GM13977 (cell line): ENCODE measurements at places on chromosomes 2 and 18.

DNA sequence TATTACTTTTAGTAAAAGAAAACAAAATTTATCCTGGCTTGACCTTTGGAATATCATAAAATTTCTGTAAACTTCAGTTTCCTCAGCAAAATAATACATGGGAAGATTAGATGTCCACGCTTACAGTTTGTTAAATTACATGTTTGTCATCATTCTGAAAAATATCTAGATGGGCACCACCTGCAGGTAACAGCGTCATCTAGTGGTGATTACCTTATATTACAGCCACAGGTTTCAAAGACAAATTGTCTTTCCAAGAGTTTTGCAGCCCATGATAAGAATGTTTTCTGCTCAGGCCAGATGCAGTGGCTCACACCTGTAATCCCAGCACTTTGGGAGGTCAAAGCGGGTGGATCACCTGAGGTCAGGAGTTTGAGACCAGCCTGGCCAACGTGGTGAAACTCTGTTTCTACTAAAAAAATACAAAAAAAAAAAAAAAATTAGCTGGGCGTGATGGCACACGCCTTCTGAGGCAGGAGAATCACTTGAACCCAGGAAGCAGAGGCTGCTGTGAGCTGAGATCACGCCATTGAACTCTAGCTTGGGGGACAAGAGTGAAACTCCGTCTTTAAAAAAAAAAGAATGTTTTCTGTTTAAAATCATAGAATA lies 96.3 kb upstream of the RASGRP3 start:
- DNase-seq, result no peak

GRCh38 chr2:241947401-241947800 lies 77.9 kb downstream of the RTP5 start:
- DNase-seq, result no peak

- no peak for DNase-seq
Measured at GRCh38 chr2:10258326-10258725, 44.4 kb upstream of the HPCAL1 start.

- DNase-seq, result no peak
Measured at GRCh38 chr2:216710551-216711301, 15.4 kb upstream of the IGFBP5 start.

DNA sequence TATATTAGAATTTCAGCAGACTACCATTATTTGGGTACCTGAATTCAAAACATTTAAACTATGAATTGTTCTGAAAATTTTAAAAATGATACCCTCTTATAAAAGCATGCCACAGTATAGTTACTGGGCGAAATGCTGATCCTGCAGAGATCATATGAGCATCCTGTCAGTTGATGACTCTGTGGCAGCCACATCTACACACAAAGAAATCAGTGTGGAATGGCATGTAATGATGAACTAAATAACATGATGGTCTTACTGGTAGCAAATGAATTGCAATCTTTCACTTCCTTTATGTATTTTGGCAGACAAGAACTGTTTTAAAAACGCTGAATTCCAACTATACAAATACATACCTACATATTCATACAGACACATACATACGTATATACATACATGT lies 38.3 kb downstream of the MRPS9 start:
- DNase-seq, result no peak

DNA sequence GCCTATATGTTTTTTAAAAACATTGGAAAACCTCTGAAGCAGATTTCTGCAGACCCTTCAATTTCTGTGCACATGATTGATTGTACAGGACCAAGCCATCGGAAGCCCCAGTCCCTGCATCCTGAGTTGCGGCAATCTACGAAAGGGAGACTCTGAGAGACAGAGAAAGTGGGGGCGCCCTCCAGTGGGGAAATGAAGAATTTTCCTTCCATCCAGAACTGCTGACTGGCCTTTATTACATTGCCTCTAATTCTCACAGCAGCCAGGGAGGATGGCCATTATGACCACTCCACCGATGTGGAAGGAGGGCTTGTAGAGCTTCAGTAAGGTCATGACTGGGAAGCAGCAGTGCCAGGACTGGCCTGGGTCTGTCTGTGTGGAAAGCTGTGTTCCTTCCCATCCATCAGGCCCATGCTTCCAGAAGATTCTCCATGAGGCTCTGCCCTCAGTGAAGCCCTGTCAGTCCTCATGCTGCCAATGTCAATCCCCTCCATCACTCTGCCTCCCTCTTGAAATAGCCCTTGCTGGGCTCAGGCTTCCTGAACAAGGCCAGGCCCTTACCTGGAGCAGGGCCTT lies 20.0 kb upstream of the RESP18 start:
- peak; percentile 76 for DNase-seq

DNA sequence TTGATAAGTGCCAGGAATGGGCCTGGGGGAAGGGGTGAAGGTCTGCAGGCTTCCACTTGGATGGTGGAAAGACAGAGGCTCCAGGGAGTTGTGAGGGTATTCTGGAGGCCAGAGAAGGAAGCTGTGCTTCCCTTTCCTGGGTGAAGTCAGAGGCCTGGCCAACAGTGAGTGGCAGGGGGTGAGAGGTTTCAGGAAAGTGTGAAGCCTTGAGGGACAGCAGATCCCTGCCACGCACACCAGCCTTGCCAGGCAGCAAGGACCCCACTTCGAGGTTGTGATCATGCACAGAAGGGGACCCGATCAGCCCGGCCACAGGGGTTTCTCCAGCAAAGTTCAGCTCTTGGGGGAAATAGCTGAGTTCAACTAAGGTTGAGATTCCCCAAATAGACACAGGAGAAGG lies 66.5 kb downstream of the SMAD7 start:
- no peak for DNase-seq
